ENCODE measurements at places on chromosomes 1 and 21. TPM values are rescaled to one million over a fixed set of nuclear protein-coding genes. Genes with fewer than 3 reads are reported as not detected.

CNTN2 gene
- not detected for total RNA-seq

RIPPLY3 gene
- total RNA-seq, result not detected

FCER1G gene
- total RNA-seq, result 1.4 TPM

FCGR2B gene
- total RNA-seq, result not detected

CNR2 gene
- total RNA-seq, result 0.98 TPM
